ENCODE measurements at places on chromosomes 5 and 9.

- no peak for DNase-seq
Measured at GRCh38 chr5:172727551-172727950, 43.4 kb downstream of the DUSP1 start.

GRCh38 chr5:137636830-137637714 lies 98.8 kb downstream of the KLHL3 start:
- no peak for DNase-seq

DNA sequence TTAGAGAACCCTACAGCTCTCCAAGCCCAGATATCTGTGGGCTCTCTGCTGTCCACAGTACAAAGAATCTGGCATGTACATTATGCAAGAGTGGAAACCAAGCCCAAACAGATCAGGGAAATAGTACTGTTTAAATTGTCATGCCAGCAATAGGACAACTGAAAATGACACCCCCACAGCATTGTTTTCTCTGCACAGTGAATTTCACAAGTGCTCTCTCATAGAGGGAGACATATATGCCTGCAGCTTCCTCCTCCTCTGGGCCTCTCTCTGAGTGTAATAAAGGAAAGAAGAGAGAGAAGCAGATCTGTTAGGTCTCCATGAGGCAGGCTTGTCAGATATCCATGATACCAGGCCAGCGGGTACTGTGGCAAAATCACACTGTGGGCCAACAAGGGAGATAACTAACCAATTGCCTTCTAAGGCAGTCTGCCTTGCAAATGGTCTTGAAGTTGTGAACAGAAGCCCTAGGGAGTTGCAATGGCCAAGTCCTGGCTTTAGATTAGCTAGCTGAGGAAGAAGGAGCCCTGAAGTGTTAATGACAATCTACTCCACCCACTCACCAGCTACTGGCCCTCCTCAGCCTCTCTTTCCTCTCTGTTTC lies 54.4 kb upstream of the JMY start:
- peak; percentile 21 for DNase-seq

GRCh38 chr5:172088801-172089200 lies 82.4 kb upstream of the FBXW11 start:
- DNase-seq, result no peak

GRCh38 chr5:168552146-168552545 lies 23.0 kb downstream of the FBLL1 start:
- DNase-seq, result peak; percentile 35

- peak; percentile 42 for DNase-seq
Measured at GRCh38 chr9:134758949-134759607, 117.5 kb downstream of the COL5A1 start.

GRCh38 chr9:77944556-77945243 lies 86.9 kb downstream of the GNAQ start:
- DNase-seq, result no peak

DNA sequence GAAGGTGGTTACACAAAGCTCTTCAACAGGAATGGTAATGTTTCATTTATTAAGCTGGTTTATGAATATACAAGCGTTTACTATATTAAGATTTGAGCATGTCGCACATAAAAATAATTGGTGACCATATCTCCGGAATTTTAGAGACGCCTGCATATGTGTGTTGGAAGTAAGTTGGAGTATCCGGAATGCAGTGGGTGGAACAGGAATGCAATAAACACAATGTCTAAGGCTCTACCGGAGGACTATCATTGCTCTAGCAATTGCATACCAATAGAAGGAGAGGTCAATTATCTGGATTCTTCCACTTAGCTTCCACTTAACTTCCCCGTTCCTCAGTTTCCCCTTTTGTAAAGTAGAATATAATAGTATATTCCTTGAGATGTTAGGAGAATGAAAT lies 1.1 kb upstream of the CEP78 start:
- peak; percentile 63 for DNase-seq

GRCh38 chr5:133840168-133840567 lies 128.3 kb downstream of the C5orf15 start:
- no peak for DNase-seq

GRCh38 chr5:156411-157072 lies 34.8 kb upstream of the LRRC14B start:
- no peak for DNase-seq

GRCh38 chr9:125633116-125633745 lies 73.8 kb downstream of the MAPKAP1 start:
- no peak for DNase-seq

All from GM03348 (cell line).